ENCODE measurements at places on chromosomes 13 and 19.

- no peak for DNase-seq
These were observed 89.8 kb upstream of the LSM14A start for GRCh38 chr19:34082289-34083077.

- peak; percentile 18 for DNase-seq
These were observed 35.7 kb upstream of the TPM4 start for GRCh38 chr19:16040642-16041041.

DNA sequence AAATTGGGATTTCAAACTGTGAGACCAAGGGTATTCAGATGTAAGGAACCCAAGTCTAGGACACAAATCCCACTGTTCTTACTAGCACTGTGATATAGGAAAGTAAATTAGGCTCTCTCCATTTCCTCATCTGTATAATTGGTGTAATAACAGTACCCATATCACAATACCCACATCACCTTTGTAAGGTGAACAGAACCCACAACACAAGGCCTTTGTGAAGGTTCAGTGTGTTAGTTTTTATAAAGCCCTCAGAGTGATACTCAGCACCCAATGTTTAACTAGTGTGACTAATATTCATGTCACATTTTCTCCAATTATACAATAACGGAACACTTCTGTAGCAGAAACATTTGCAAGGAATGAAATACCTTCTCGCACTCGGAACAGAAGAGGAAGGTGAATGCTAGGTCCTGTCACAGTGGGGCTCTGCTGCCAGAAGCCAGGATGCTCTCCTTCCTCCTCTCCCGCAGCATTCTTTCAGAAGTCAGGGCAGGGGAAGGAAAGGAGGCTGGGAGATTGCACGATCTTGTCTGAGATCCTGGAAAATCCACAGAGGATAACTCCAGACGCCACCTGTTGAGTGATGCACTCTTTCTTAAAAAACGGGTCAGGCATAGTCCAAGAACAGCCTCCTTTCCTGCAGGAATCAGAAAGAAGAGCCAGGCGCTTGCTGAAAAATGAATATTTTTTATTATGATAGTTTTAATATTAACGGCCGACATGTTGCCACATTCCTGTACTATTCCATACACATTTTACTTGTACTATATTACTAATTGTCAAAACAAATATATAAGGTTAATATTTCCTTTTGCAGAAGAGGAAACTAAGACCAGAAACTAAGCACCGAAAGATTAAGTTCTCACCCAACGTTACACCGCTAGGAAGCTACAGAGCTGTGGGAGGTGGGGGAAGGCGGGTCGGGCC is 762 bp downstream of the ZNF45 start:
- no peak for DNase-seq

DNA sequence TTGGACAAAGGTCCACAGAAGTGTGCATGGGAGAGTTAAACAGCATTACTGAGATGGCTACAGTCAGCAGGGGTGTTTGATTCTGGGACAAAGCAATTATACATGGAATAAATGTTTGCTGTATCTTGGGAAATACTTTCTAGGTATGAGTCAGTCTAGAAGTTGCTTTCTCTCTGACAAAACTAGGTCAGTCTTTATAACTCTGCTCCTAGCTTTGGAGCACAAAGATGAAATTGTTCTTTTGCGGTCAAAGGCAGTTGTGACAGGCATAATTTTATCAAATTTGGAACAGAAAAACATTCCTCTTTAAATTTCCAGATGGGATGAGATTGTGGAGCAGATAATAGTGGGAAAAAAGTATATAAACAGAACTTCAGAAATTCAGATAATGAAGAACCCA is 1045.4 kb upstream of the MIR17HG start:
- peak; percentile 32 for DNase-seq

- no peak for DNase-seq
These were observed 60.3 kb downstream of the SMARCA4 start for GRCh38 chr19:11020982-11021759.

GRCh38 chr13:40776681-40777165 is 5.7 kb upstream of the MRPS31 start:
- no peak for DNase-seq

- DNase-seq: no peak
These were observed 25.9 kb upstream of the OR10H2 start for GRCh38 chr19:15701757-15702533.

- no peak for DNase-seq
These were observed 122.6 kb upstream of the SLC10A2 start for GRCh38 chr13:103188713-103189326.

GRCh38 chr13:34114581-34114980 is 296.6 kb downstream of the RFC3 start:
- no peak for DNase-seq

- DNase-seq: no peak
These were observed 58.5 kb downstream of the ARHGAP35 start for GRCh38 chr19:46919324-46919723.

GRCh38 chr19:13844130-13844631 is 32.8 kb upstream of the NANOS3 start:
- no peak for DNase-seq

GRCh38 chr19:7360393-7360984 is 11.8 kb downstream of the ARHGEF18 start:
- no peak for DNase-seq

- DNase-seq: no peak
These were observed at the start of gene ATP7B for GRCh38 chr13:52010890-52011631. Gene ATP7B (minus strand): TSS chr13:52011450. CDS start chr13:52011337, 113 bp downstream.

DNA sequence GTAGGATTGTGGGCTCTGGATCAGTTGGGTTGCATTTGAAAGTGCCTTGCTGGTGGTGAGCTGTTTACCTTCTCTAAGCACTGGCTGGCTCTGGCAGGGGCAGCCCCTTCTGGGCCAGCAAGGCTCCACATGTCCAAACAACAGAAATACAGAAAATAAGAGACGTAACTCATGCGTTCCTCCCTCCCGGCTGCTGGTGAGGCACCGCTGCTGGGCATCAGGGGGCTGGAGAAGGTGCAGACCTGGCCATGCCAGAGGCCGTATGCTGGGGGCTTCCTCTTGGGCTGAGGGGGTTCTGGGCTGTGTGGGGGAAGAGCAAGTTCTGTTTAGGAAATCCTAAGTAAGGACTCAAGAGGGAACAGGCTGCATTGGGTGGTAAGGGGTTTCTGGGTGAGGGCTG is 140.6 kb downstream of the URI1 start:
- DNase-seq: no peak

- no peak for DNase-seq
These were observed 99.6 kb upstream of the SIAH3 start for GRCh38 chr13:45951166-45951565.

- no peak for DNase-seq
These were observed 4.0 kb downstream of the IZUMO2 start for GRCh38 chr19:50159078-50159477.

GRCh38 chr19:13060964-13061927 is 41.4 kb downstream of the LYL1 start:
- no peak for DNase-seq

DNA sequence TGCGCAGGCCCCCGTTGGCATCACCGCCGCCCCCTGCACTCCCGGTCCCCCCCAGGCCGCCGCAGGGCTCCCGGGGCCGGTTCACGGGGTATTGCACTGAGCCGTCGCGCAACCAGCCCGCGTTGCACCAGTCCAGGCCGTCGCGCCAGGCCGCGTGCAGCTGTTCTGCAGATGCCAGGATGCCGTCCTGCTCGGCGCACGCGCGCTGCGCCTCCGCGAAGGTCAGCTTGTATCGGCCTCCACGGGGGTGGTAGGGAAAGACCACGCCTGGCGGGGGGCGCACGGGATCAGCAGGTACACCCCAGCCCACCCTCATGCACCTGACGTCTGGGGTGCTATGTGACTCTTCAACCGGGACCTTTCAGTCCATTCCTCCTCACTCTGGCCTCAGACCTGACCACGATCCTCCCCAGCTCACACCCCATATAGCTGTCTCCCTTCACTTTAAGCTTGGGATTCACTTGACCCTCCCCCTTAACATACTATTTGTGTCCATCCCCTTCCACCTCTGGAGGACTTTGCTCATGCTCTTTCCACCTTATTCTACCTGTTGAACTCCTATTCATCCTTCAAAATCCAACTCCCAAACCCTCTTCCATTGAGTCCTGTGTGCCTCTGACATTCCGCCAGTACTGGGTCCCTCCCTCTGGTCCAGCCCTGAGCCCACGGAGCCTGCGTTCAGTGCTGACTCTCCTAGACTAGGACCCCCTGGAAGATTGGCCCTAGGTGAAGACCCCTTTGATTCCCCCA is 14.3 kb downstream of the TM6SF2 start:
- DNase-seq: no peak

GRCh38 chr13:49351871-49352270 is 92.0 kb downstream of the CAB39L start:
- DNase-seq: no peak

DNA sequence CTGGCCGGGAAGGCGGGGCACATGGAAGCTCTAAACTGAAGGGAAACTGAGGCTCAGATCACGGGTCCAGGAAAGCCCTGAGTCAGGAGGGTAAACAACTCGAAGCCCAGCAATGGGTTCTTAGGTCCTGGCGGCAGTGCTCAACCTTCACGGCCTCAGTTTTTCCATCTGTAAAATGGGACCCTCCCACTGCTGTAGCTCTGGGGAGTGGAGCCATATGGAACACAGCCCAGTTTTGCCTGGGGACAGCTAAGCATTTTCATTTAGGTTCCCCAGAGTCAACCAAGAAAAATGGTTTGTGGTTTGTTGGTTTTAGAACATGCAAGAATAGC is 30.4 kb downstream of the CEBPG start:
- no peak for DNase-seq

Data from GM04504 (cell line).